Activated T-cell treated with anti-CD3 and anti-CD28 coated beads, Interleukin-2, amount 50 U/mL, for 1 hour (primary cell): ENCODE measurements at places on chromosomes 6 and 20.
A peak's percentile ranks its signal among the peaks of the same experiment; 100 is the strongest.

- DNase-seq = no peak
These were observed 60.1 kb upstream of the AKIRIN2 start for GRCh38 chr6:87762116-87762515.

GRCh38 chr6:44072959-44073611 is 54.2 kb downstream of the MRPL14 start:
- DNase-seq = peak; percentile 72

DNA sequence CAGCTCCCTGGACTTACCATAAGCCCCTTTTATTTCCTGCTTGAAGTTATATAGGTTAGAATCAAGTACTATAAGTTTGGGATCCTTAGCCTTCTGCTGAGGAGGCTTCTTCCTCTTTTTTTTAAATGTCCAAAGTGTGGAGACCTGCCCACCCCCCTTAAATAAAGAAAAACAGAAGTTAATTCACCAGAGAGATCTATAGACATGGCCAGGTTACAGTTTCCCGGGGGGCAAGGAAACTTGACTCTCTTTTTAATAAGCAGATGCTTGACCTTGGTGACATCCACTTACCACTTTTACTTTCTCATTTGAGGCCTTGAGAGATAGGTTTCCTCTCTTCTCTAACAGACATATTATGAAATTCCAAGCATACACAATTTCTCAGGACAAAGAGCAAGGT is 88.3 kb downstream of the BMP2 start:
- DNase-seq = no peak

DNA sequence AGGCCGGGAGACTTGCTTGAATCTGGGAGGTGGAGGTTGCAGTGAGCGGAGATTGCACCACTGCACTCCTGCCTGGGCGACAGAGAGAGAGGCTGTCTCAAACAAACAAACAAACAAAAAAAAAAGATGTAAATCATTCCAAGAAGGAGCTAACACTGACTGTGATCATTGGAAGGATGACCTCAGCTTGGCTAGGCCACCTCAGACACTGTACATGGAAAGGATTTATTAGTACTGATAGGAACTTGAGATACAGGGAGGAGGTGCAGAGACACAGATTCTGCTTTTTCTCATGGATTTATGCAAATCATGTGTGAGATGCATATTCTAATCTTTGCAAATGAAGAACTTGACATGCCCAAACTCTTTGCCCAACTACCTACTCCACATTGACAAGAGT is 293.6 kb downstream of the HIVEP2 start:
- no peak for DNase-seq

DNA sequence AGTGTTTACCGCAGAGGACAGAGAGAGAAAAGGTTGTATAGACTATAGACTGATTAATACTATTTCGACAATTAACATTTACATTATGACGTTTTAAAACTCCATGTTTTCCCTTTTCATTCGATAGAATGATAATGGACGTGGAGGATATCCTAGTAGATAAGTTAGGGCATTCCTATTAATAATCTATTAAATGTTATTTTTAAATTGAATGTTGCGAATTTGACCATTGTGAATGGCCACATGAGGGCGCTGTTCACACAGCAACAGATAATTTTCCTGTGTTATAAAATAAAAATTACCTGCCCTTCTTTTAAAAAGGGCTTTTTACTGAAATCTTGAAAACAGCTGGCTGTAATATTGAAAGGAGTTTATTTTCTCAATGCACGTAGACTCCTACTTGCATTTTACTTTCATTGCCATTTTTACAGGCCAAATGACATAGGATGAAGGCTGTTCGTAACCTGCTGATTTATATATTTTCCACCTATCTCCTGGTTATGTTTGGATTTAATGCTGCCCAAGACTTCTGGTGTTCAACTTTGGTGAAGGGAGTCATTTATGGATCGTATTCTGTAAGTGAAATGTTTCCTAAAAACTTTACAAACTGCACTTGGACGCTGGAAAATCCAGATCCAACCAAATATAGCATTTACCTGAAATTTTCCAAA is 3.3 kb downstream of the ADGRB3 start:
- no peak for DNase-seq

GRCh38 chr20:23492292-23492691 is 1.4 kb downstream of the CST8 start:
- DNase-seq = no peak

GRCh38 chr6:128327890-128328289 is 192.5 kb downstream of the PTPRK start:
- peak; percentile 20 for DNase-seq

DNA sequence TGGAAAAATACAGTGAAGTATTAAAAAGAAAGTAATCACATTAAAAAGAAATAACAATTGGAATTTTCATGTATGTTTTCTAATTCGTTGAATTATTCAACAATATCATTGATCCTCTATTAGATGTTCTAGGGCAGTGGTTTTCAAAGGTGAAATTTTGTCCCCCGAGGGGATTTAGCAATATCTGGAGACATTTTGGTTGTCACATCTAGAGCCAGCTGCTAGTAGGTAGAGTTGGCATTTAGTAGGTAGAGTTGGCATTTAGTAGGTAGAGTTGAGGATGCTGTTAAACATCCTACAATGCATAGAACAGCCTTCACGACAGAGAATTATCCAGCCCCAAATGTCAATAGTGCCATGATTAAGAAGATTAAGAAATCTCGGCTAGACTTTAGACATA is 173.7 kb downstream of the BCAS1 start:
- no peak for DNase-seq

GRCh38 chr20:19968466-19969073 is 48.6 kb upstream of the NAA20 start:
- DNase-seq = no peak

GRCh38 chr6:42409581-42409980 is 42.1 kb downstream of the TRERF1 start:
- DNase-seq = no peak

DNA sequence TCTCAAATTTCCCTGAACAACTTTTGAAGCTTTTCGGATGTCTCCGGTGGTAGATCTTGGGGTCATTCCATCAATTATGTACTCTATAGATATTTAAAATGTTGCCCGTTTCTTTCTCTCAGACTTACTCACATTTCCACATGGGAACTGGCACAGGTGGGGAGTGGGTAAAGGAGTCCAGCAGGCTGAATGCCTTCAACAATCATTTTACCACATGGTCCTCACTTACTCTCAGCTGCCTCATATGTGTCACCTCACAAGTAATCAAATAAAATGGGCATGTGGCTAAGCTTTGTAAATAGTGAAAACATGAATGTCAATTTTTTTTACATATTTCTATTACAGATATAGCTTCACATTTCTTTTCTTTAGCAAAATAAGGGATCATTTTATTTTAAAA is 677 bp downstream of the HLA-DQA1 start:
- no peak for DNase-seq

- DNase-seq = no peak
These were observed 113.9 kb downstream of the RIN2 start for GRCh38 chr20:19872001-19872400.

GRCh38 chr6:103183831-103184411 is 1675.8 kb downstream of the HACE1 start:
- DNase-seq = no peak

DNA sequence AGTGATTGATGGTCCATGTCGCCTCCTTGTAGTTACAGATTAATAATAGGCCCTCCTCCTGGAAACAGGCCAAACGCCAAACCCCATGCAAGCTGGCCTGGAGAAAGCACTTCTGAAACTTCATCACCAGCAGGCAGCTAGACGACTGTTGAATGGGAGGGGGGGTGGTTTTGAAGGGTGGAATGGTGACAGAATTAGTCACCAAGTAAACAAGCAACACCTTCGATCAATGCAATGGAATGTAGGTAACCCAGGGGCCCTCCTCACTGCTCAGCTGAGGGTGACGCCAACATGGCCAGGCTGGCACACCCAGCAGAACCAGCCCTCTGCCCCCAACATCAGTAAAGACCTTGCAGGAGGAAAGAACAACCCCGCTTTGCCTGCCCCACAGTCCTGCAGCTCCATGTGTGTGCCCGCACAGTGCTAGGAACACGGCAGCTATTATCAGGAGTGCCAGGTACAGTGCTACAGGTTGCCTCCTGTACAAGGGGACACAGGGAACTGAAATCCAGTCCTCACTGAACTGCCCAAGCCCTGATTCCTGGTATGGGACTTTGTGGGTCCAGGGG is 2.7 kb downstream of the BCAS1 start:
- DNase-seq = no peak

GRCh38 chr6:94175465-94175864 is 756.1 kb upstream of the EPHA7 start:
- DNase-seq = no peak

DNA sequence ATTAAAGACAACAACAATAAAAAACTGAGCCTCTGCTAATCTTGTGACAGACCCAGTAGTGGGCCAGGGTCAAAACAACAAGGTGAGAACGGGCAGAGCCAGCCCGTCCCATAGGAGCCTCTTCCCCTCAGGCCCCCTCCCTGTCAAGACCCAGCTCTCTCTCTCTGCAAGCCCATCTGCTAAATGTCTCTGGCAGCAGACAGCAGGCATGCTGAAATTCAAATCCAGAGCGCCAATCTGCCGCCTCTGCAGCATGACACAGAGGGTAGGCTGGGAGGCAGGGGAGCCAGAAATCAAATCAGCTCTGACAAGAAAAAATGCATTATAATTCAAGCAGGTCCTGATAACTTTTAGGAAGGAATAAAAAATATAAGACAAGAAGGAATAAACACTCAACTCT is 26.3 kb downstream of the METTL24 start:
- DNase-seq = no peak

DNA sequence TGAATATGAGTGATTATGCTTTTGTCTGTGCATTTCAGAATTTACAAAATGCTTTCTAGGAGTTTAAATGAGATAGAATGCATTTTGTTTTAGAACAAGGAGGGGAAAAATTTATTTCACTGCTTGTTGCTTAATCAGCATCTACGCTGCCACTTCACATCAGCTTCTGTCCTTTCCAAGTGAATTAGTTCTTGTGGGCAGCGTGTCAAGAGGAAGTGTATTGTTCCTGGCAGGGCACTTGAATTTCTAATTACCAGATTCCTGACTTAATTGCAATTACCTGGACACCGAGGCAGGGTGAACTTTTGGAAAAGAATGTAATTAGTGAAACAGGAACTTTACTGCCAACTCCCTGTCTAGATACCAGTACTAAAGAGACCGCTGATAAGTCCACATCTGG is 263.5 kb downstream of the TMEM242 start:
- DNase-seq = no peak

DNA sequence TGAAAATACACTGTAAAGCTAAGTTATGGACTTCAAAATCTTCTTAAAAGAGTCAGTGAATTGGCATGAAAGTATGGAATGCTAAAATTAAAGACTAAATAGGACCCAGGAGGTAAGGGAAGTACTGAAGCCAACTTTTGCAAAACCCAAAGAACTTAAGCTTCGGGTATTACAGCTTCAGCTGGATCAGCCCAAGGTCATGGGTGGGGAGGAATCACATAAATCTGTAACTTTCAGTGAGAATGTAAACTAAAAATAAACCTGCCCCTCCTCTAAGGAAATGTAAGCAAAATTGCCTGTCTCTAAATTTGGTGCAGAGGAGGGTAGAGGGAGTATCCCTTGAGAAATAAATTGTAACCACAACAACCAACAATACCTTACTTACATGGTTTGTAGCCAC is 4.4 kb upstream of the MUC21 start:
- DNase-seq = no peak

- DNase-seq = no peak
These were observed 109.8 kb upstream of the MAN1A1 start for GRCh38 chr6:119459207-119459974.

DNA sequence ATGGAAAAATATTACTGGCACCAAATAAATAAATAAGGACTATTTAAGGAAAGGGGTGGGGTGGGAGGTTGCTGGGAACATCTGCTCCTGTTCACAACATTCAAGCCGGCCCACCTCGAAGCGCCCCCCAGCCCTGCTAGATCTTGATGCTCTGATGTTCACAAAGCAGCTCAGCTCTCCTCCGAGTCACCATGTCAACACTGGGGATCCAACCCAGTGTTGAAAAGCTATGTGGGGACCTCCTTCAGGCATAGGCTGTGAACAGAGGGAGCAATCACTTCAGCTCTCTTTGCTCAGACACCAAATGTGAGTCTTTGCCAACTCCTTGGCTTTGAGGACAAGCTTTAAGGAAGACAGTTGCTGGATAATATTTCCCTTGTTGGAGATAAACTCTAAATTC is 176.8 kb upstream of the NT5E start:
- no peak for DNase-seq

DNA sequence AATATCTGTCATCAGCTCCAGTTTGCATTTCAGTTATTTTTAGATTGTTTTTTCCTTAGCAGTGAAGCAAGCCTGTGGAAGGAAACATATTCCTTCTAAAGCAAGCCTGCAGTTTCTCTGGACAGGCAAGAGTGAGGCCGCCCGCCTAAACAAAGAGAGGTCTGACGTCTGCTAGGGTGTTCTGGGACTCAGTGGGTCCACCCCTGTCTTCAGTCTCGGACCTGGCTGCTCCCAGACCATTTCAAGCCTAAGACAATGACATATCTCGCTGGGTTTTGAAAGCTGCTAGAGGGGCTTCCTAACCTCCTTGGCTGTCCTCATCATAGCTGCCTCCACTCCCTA is 36.8 kb upstream of the RNF24 start:
- no peak for DNase-seq

- DNase-seq = no peak
These were observed 10.8 kb upstream of the SMIM29 start for GRCh38 chr6:34259529-34260069.

DNA sequence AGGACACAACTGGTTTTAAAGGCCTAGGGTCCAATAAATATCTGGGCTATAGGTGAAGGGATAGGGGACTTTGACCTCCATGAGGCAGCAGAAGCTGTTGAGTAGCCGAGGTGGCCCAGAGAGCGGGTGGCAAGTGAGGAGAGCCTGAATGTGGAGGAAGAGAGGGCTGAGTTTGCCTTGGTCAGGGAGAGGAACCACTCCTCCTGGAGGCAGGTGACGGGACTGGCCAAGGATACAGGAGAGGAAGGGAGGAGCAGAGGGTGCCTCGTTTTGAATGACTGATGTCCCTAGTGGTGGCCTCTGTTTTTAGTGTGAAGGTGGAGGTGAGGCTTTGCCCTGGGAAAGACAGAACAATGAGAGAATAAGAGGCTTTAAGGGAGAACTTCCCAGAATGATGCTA is 19.1 kb upstream of the AAR2 start:
- no peak for DNase-seq

DNA sequence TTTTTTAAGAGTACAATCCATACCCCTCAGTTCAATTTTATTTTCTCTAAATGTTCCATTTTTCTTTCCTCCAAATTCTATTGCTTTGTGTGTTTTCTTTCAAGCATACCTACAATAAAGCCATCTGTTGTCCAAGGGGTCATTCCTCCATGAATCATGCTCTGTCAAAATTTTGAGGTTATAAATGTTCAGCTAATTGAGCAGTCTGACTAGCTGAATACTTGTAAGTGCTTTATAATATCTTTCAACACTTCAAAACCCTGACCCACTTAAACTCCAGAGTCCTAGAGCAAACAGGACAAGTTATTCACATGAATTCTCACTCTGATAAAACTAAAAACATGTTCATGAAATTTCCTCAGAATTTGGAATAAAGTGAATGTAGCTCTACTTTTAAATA is 33.4 kb upstream of the EYA4 start:
- no peak for DNase-seq
